Muscle of back (tissue), 13 donors: ENCODE measurements at places on chromosomes 3 and 15.

GRCh38 chr3:190601622-190602021, 87.7 kb downstream of the IL1RAP start:
- DNase-seq: no peak

DNA sequence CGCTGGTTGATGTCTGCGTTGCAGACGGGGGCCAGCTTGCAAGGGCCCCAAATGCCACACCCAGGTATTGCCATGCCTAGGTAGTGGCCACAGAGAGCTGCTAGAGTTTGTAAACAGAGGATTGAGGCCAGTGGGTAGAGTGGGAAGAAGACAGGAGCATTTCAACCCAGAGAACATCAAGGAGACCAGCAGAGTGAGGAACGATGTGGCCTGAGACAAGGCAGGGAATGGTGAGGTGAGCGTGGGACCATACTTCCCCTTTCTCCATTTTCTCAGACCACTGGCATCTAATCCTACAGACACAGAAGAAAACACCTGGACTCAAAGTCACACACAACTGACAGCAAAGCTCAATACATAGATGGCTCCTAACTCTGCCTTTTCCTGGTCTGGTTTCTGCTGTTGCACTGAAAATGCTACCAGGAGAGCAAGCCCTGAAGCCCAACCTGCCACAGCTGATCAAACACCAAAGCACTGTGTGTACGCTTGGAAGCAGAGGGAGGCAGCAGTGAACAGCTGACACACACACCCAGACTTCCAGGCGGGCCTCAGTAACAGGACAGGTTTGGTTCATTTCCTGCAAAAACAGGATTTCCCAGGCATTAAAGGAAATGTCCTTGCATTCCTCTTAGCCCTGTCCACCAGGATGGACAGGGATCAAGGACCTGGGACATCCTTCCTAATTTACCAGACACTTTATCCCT, 1.6 kb downstream of the FAM174B start:
- no peak for DNase-seq

GRCh38 chr15:86231864-86232721, 152.4 kb downstream of the AGBL1 start:
- DNase-seq: peak; percentile 82

DNA sequence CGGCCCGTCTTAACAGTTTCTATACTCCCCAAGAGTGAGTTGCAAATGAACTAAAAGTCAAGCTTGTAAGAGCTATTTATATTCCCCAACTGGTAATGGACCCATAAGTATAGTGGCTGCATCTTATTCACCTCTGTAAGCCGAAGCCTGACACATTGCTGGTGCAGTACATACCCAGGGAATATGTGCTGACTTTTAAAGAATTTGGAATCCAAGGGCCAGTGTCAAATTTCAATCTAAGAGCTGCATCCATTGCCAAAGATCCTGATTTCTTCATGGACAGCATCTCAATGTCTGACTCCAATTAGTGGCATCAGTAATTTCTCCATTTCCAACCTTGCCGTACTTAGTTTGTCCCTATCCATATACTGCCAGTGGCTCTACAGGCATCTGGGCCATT, 42.0 kb downstream of the FRMD4B start:
- no peak for DNase-seq

DNA sequence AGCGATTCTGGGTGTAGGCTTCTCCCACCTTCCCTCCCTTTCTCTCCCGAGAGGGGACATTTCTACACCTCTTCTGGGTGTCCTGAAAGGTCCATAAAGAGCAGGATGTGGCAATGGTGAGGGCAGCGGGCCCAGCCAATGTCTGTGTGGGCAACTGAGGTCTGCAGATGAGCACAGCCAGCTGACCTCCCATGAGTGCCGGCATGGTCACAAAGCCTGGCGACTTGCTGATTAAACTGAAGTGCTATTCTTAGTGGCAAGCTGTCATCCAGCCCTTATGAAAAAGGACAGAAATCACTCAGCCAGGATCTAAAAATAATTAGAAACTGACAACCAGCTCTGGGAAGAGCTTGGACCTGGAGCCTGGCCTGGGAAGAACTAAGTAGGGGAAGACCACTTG, 124.3 kb upstream of the RGMA start:
- DNase-seq: no peak

- no peak for DNase-seq
These were observed 100.9 kb downstream of the CLSTN2 start for GRCh38 chr3:140035871-140036270.

DNA sequence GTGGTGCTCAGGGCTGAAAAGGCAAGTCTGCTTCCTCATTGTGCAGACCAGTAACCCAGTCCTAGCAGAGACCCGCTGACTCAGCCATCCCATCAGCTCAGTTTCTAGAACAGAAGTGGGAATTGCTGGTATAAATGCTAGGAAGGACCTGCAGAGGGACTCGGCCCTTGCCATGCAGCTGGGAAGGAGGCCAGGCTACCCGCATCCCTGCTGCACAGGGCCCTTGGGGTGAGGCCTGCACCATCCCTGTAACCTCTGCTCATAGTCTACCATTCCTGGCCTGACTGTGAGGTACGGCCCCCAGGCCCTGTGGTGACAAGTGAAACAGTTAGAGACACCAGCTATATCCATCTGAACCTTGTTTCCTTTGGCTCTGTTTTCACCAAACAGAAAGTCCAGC, 23.5 kb downstream of the RAB6B start:
- DNase-seq: no peak

DNA sequence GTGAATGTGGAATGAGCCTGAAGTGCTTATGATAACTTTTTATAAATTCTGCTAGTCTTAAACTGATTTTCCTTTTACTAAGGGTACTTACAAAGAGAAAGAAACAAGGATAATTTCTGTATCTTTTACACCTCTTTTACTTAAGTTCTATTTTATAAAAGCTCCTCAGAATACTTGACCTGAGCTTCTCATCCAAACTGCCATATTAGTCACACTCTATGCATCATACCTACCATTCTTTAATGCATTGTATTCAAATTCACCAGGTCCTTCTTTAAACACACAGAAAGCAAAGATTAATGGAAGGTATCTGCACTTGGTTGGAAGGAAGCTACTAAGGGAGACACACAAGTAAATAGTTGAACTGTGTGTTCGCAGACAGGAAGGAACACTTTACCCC, 1.6 kb upstream of the TOPAZ1 start:
- no peak for DNase-seq

GRCh38 chr3:124395584-124396338, 334.5 kb upstream of the UMPS start:
- no peak for DNase-seq

DNA sequence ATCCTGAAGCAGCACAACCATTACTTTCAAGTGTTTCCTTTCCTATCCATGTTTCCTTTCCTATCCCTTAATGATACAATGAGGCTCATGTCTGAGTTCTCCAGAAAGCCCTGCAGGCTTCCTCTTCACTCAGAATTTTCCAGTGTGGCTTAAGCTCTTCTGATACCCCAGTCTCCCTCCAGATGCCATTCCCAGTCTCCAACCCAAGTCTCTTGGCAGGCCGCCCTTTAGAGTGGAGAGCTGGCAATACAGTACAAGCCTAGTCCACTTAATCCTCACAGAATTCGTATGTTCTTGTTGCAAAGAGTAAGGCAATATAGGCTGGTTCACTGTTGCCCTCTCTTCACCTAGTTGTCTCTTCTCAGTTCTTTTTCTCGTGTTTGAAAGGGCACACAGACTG, 503.9 kb upstream of the MDFIC2 start:
- no peak for DNase-seq

GRCh38 chr3:130849091-130849552, 44.8 kb upstream of the ATP2C1 start:
- DNase-seq: no peak

DNA sequence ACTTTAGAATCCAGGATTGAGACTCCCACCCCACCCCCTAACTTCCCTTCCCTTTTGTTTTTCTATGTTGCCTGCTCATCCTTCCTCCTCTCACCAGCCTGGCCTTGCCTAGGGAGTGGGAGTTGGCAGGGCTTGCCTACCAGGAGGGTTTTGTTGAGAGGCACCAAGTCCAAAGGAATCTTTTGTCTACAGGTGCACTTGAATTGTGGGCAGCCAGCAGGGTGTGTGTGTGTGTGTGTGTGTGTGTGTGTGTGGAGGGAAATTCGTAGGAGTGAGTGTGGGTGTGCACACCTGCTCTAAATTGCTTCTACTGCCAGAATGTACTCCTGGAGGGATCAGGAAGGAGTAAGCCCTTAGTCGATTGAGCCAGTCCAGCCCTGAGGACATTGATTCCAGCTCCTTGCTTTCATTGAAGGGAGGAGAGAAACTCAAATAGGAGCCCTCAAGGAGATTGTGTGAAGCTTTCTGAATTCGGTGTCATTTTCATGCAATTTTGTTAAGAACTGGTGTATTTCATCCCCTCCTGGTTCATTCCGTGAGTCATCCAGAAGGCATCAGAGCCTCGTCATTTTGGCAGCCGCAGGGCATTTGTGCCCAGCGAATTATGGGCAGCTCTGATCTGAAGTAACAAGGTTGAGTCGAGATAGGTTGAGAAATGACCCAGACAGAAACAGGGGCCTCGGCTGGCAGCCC, 112.1 kb downstream of the SLCO3A1 start:
- no peak for DNase-seq

DNA sequence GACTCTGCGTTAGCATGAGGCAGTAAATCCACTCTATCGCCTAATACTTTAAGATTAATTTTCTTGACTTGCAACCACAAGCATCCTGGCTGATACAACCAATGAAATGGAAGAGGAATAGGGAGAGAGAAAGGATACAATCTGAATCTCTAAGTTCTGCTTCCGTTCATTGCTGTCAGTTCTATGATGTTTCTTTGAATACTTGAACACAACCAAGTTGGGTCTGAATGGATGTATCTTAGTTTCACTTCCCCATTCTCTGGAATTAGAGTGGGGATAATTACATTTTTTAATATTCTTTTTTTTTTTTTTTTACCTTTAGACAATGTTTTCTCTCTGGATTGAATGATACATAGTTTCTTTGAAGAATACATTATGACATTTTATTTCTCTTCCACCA, 22.9 kb downstream of the PDE8A start:
- DNase-seq: no peak

DNA sequence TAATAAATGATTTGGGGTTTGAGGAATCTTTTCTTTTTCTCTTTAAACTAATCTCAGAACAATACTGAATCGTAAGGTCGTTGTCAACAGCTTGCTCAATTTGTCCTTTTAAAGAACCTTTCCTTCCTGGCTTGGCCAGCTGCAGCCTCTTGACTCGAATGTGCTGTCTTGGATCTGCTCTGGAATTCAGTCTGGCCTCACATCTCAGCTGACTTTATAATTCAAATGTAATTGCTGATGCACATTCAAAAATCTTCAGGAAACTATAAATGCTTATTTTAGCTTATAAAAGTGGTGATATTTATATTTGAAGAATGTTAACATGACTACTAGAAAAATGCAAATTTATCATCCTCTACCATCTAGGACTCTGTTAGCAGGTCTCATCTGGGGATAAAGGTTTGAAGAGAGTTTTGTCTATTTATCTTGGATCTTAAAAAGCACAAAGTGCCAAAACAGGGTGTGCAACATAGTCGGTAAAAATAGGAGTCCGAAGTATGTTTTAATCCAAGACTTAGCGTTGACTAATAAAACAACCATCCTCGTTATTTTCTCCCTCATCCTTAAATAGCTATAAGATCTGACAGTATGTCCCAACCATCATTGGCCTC, 1035.2 kb downstream of the MCTP2 start:
- DNase-seq: peak; percentile 76

DNA sequence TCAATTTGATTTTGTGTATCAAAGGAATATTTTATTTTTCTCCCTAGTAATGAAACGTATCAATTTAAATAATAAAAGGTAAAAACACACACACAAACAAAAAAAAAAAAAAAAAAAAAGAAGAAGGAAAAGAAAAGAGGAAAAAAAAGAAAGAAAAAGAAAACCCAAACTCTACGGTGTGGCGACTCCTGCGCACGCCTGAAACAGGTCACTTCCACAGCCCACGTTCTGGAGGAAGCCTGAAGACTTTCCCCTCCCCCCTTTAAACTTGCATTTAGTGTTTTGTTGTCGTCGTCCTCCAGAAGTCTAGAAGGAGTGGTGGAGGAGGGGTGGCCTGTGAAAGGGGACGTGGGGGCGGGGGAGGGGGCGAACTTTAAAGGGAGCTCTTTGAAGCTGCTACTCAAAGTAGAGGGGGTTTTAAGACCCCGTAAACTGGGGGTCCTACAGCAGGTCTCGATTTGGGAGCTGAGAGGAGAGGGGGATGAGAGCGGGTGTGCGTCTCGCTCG, 2.3 kb upstream of the TLE3 start:
- no peak for DNase-seq

DNA sequence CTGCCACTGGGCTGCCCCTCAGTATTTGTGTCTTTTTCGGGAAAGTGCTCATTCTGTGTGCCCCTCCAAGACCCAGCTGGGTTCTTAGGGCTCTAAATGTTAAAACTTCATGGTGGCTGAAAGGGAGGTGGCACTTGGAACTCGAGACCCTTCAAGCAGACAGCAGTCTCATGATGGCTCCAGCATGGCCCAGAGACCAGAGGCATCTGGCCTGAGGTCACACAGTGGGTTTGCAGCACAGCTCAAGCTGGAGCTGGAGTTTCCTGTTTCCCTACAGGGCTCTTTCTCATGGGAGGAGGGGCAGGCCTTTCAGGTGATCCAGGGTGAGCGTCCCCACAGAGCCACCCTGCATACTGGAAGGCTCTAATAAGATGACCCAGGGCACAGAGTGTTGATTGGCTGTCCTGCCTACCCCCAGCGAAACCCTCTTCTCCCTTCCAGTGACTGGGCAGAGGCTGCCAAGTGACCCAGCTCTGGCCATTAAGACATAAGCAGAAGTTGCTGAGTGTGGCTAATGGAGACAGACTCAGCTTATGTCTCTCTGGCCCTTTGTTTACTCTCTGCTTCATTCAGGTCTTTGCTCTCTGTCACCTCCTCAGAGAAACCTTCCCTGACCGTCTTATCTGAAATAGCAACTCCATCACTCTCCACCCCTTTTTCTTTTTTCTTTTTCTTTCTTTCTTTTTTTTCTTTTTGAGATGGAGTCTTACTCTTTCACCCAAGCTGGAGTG, 166.6 kb upstream of the SMAD3 start:
- DNase-seq: no peak

- DNase-seq: no peak
These were observed 29.5 kb upstream of the CCDC54 start for GRCh38 chr3:107347751-107348150.

DNA sequence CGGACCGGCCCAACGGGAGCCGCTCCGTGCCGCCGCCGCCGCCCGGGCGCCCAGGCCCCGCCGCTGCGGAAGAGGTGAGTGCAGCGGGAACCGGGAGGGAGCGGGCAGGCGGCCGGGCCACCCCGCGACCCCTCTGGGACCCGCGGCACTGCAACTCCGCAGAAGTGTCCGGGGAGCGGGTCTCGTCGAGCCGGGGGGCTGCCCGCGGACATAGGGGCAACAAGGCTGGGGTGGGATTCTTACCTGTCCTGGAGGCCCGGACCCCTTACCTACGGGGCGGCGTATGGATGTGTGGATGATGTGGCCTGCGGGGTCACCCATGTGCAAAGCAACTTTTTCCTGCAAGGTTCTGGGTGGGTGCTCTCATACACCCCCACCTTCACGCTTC, 361 bp downstream of the SEMA3F start:
- DNase-seq: no peak
